Melanocyte of skin (primary cell): ENCODE measurements at places on chromosomes 5 and 9. TPM values are rescaled to one million over a fixed set of nuclear protein-coding genes. Genes with fewer than 3 reads are reported as not detected.

OR13C3 gene
- total RNA-seq: not detected in 2 replicates

C5orf58 gene
- total RNA-seq: 4.6 TPM in 1 of 2 replicates, not detected in the other

TLE4 gene
- total RNA-seq: 3.0 and 11.4 TPM in 2 replicates

NR2F1-AS1 gene
- 1.0 and 5.8 TPM in 2 replicates for total RNA-seq

HAVCR1 gene
- total RNA-seq: 0.34 TPM in 1 of 2 replicates, not detected in the other

IL9 gene
- total RNA-seq: not detected in 2 replicates
